Osteocyte (in vitro differentiated cells): ENCODE measurements at places on chromosomes 1 and 21.

GRCh38 chr21:26766826-26767325, 78.3 kb downstream of the ADAMTS1 start:
- DNase-seq = no peak

DNA sequence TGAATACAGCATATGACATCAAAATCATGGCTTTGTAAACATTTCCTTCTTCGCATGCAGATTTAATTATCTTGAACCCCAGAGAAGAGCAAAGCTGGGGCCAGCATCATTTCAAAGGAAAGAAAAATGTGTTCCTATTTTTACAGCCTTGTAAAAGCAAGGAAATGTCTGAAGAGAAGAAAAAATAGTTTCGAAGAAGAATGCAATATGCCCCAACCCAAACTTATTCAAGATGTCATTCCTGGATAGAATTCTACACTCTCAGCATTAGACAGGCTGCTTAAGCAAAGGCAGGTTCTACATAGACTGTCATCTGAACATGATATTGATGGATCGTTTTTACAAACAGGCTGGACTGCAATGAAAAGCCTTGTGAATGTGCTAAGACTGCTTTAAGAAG, 900.8 kb downstream of the TTLL7 start:
- DNase-seq = no peak

- DNase-seq = no peak
Observed at GRCh38 chr1:226268421-226269124, 40.4 kb downstream of the LIN9 start.

GRCh38 chr1:38452246-38452645, 405.7 kb upstream of the POU3F1 start:
- peak; percentile 53 for DNase-seq

DNA sequence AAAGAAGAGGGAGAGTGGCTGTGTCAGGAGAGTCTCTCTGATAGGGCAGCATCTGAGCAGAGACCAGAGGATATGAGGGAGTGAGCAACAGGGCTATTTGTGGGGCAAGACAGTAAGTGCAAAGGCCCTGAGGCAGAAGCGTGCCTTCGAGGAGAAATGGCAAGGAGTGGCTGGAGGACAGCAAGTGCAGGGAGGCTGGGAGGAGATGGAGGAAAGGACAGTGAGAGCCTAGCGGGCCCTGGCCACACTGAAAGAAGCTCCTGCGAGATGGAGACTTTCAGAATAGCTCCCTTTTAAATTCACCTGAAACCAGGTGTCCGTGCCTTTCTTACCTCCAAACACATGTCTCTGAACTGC, 25.2 kb downstream of the EXOC8 start:
- peak; percentile 32 for DNase-seq

GRCh38 chr1:153866045-153866850, 56.5 kb downstream of the GATAD2B start:
- no peak for DNase-seq

DNA sequence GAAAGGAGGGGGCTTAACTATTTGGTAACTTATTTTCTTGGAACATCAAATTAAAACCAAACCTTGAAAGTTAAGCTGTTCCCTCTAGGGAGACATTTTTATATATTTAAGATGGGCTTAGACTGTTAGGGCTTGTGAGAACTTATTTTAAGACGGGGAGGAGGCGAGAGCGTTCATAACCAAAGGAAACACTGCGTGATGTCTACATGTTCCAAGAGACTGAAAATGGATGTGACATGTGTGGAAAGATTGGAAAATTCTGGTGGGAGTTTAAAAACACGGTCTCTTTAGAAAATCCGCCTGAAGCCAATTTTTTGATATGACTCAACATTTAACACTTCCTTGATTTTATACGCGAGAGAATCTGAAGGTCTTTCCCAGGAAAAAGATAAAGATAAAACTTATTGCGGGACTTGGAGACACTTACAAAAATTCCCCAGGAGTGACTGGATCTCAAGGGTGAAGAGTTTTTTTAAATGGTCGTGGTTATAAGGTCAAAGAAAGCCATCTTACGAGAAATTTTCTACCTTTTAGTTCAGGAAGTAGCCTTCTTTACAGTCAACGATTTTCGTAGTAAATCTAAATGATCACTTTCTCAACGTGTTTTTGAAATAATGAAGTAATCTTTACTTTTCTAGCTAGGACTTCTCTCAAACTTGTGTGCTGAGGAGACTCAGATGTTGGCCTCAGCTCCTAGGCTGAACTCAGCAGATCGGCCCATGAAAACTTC, 828 bp downstream of the PNRC2 start:
- DNase-seq = no peak

- no peak for DNase-seq
Observed at GRCh38 chr1:52725903-52726264, 369 bp upstream of the ZYG11B start.

- no peak for DNase-seq
Observed at GRCh38 chr1:213041443-213041842, 9.6 kb upstream of the RPS6KC1 start.

DNA sequence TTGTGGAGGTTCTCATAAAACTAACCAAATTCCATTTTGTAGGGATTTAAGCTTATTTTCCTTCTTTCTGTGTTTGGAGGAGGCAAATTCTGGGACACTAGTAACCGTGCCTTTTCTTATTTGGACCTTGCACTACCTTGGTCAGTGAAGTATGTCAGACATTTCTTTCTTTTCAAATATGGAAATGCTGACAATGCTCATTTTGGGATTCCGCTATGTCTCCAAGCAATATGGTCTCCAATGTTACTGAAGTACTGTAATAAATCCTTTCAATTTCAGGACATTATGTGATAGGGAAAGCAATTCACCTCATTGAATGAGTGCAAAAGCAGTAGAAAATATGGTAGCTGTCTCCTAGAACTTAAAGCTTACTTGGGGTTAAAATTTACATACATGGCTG, 372.3 kb downstream of the HLX start:
- no peak for DNase-seq

DNA sequence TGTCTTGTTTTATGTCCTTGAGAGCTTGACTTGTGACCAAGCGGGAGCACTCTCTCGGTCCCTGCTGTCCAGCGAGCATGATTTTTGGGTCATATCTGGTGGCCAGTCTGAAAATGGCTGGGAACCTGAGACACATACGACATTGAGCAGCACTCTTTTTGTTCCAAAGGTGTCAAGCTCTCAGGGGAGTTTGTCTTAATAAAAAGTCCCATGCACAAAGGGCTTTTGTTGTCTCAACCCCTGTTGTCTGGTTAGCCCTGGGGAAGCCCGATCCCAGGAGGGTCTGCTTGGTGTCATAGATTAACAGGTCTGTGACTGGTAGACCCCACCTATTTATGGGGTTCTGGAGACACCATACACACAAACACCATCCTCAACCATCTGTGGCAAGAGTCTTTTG, 57.8 kb upstream of the KLHDC7A start:
- no peak for DNase-seq

GRCh38 chr1:53378932-53379661, 51.2 kb upstream of the LRP8 start:
- peak; percentile 66 for DNase-seq

DNA sequence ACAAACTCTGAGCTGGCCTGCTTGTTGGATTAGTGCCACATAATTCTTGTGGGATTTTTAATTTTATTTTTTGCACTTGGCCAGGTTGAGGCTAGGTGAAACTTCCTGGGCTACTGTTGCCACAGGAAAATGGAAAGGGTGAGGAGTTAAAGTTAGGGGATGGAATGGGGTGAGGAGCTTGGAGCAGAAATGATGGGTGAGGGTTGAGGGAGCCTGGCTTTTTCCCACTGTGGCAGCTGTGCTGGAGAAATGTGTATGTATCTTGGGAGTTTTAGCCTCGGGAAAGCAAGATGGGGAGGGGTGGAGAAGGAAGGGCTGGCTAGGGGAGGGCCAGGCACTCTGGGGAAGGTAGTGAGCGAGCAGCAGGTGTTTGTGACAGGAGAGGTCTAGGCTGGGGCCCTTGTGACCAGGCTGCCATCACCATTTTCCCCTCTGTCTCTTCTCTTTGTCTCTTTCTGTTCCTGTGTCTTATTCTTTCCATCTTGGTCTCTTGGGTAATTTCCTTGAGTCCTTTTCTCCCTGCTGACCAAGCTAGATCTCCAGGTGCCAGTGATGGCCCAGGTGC, 2.0 kb downstream of the ZNF687 start:
- DNase-seq = no peak

- no peak for DNase-seq
Observed at GRCh38 chr1:110152133-110152785, 2.0 kb downstream of the SLC6A17 start.

DNA sequence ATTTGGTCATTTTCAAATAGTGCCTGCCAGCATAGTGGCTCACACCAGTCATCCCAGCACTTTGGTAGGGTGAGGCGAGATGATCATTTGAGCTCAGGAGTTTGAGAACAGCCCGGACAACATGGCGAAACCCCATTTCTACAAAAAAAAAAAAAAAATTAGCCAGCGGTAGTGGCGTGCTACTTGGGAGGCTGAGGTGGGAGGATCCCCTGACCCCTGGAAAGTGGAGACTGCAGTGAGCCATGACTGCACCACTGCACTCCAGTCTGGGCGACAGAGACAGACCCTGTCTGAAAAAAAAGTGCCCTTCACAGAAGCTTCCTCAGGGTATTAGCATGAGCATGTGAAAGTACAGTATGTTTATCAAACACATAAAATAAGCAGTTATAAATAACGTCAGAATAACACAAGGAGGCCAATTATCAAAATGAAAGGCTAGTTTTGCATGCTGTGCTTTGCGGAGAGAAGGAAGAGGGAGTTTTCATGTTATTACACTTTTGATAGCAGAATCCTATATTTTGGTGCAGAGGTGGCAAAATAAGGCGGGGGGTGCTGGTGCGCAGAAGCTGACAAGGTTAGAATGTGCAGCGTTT, 781 bp upstream of the METTL13 start:
- peak; percentile 38 for DNase-seq

GRCh38 chr1:113434081-113434873, 44.0 kb downstream of the MAGI3 start:
- no peak for DNase-seq

DNA sequence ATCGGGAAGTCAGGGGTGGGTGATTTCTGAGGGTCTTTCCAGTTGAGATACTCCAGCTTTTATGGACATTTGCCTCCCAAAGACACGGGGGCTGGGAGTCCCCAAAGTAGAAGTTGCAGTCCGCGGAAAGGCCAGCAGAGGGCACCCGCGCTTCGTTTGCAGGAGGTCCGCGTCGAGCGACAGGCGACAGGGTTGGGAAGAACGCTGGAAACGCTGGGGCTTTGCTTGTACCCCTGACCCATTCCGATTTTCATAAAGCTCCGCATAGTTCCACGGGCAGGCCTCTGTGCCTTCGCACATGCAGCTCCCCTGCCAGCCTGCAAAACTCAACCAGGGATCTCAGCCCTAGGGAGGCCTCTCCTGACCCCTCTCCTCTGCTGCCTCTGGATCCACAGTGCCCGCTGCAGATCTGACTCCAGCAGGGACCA, 44.2 kb upstream of the LAPTM5 start:
- peak; percentile 93 for DNase-seq

- DNase-seq = no peak
Observed at GRCh38 chr21:42044871-42045495, 26.1 kb upstream of the UMODL1 start.

DNA sequence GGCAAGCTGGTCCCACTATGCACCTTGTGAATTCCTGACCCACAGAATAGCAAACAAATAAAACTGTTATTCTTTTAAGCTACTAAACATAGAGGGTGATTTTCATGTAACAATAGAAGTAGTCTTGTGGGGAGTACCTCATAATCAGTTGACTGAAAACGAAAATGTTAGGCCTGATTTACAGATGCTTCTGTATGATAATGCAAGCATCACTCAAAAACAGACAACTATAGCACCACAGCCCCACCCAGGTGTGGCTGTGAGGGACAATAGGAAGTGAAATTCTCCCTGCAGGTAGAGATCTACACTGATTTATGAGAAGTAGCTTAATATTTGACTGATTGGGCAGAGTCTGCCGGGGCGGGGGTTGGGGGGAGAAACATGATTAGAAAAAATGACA, 26.5 kb upstream of the KRTAP19-8 start:
- DNase-seq = no peak

- no peak for DNase-seq
Observed at GRCh38 chr1:227343727-227344551, 25.6 kb upstream of the CDC42BPA start.
